ENCODE measurements at places on chromosomes 13 and 19. TPM values are rescaled to one million over a fixed set of nuclear protein-coding genes. Genes with fewer than 3 reads are reported as not detected.

DNA sequence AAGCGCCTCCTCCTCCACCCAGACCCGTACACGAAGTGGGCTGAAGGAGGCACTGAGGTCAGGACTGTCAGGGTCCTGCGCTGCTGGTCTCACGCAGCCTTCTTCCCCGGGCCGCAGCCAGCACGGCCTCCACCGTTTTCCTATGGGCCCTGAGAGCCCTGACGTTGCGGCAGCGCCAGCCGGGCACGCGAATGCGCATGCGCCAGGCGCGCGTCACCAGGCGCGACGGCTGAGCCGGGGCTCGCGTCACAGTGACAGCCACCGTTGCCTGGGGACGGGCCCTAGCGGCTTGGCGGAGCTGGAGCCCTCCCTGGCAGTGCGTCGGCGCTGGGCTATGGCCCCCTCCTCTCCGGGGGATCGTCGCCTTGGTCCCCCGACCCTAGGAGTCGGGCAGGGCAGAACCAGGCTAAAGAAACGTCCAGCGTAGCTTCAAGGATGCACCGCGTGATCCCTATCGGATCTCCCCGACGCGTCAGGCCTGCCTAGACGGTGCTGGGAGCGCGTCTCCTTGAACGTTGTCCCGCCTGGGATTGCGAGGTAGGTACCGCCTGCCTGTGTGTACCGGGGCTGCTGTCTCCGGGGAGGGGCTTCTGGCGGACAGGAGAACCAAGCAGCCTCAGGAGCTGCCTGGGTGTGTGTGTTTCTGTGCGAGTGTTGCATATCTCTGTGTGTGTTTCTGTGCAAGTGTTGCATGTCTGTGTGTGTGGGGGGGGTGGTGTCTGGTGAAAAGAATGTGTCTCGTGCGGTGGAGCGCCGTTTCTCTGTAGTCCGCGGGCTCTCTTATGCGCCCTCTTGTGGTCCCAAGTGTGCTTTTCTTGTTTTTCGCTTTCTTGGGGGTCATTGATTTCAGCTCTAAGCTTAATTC is 43.2 kb downstream of the ZNF571 start:
- DNase-seq = no peak

GRCh38 chr19:52691215-52691610 is 43.6 kb downstream of the ZNF611 start:
- no peak for DNase-seq

DNA sequence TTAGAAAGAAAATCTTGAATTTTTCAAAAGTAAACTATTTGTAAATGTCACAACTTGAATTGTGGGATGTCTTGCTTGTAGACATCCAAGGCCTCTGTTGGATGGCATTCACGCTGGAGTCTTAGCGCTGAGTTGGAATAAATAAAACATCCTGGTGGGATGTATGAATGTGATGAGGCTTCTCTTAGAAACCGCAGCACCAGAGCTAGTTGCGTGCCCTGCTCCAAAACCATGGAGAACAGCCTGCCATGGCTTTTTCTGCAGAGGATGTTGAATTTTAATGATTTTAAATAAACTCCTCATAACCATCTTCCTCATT is 70.4 kb downstream of the DPY19L3 start:
- DNase-seq = no peak

GRCh38 chr13:110323172-110323891 is 16.2 kb downstream of the COL4A2 start:
- DNase-seq = no peak

GRCh38 chr13:81388400-81388799 is 1047.5 kb upstream of the SPRY2 start:
- DNase-seq = no peak

GRCh38 chr13:92739306-92739818 is 487.2 kb upstream of the GPC6 start:
- no peak for DNase-seq

DNA sequence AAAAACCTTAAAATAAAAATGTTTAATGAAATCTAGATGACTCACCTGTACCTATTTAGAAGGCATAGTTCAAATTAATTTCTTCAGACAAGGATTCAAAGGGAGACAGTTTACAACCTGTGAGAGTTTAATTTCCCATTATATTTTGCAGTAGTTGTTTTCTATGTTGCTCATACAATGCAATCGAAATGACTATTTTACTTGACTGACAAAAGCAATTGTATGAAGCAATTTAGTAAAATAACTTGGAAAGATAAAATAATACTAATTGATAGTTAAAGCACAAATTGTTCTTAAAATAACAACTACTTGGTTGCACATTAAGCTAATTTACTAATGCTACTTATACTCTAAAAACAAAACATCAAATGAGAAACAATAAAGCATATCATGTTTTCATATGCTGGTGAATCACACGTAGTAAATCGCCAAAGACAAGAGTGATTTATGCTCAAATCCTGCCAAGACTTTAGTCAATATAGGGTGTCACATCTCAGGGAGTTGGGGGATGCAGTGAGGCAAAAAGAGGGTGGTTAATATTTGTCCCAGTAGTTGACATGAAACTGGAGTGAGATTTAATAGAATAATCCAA is 6.4 kb downstream of the DACH1 start:
- DNase-seq = no peak

DNA sequence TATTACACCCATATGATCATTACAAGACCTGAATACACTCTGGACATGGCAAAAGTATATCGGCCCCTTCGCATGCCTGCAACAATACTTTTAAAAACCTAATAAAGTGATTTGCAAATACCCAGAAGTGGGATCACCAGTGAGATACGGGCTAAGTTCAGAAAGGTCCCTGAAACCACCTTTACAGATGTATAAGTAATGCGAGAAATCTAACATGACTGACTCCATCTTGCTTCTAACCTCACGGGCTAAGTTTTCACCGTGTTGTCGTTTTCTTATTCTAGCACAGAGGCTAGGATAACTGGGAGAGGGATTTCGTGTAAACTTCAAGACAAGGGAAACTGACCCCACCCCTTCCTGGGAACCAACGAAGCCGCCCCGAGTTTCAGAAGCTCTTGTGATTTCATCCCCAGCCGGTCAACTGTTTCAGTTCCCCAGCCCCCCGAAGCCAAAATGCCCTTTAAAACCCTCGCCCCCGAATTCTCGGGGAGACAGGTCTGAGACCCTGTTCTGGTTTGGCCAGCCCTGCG is 703 bp downstream of the NEK3 start:
- no peak for DNase-seq

DNA sequence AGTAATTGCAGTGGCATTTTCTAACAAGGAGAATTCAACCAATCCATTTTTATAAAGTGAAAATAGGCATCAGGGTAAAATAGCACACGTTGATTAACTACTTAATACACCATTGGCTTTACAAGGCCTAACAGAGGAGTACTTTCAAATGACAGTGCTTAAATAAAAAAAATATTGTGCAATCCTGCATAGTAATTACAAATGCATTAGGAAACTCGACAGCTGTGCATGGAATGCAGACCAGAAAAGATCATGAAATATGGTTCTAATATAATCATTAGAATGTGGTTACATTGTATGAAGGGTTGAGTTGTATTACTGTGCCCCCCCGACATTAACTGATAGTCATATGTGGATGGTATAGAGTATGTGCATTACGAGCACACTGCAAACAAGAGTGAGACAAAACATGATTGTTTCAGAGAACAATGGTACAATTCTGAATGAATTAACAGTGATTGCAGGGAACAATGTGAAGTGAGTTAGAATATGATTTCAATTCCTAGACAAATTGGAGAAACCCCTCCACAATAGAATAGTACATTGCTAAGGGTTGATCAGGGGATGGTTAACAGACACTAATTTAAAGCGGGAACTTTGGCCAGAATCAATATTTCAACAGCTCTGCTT is 270.6 kb downstream of the GPC5 start:
- DNase-seq = no peak

GRCh38 chr13:45325806-45326205 is 15.2 kb downstream of the TPT1 start:
- no peak for DNase-seq

DNA sequence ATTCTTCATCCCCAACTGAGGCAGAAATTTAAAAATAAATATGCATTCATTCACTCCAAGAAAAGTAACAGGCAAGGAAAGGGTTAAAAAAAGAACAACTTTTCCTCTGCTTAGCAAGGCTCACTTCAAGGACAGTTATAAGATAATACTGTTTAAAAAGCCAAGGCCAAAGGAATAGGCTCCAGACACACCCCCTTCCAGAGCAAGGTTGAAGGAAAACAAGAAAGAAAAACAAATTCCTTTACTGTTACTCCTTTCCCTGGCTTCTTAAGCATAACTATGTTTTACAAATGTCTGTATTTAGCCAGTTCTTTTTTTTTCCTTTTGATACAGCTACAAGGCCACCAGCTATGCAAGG is 8.5 kb downstream of the SIGLEC11 start:
- DNase-seq = no peak

DNA sequence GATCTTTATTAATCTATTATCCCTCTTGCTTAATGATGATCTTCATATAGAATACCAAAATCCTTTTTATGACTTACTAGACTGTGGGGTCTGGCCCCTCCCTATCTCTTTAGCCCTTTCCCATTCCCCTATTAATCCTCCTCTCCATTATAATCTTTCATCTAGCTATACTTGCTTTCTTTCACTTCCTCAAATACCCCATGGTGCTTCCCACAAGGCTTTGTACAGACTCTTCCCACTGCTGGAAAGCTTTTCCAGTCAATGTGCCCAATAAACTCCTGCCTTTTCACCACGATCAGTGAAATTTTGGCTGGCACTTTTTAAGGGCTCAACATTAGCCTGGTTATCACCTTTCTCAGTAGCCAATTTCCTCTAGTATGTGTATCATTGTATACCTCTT is 3.2 kb upstream of the EBPL start:
- DNase-seq = no peak

Gene SBSN
- not detected for total RNA-seq

Gene EFNA2
- not detected for total RNA-seq
